Activated CD8-positive, alpha-beta memory T cell treated with anti-CD3 and anti-CD28 coated beads for 1 hour (primary cell): ENCODE measurements at places on chromosomes 5 and 9.

DNA sequence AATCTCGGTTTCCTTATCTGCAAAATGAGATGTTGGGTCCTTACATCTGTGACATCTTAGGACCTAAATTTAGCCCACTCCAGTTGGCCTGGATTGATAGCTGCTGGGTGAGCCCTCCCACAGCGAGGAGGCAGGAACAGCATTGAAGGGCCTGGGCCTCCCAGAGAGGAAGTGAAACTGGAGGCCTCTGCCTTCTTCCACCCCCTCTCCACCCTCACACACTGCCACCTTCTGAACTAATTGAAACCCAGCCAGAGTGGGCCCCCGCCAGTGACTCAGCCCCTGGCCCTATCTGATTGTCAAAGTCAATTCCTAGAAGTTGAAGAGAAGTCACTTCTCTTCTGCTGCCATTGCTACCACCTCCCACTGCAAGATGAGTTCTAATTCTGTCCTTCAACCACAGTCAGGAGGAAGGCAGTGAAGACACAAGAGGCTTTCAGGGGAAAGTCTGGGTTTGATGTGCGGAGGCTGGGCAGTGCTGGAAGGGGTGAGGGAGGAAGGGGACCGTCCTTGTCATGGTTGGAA, 55.2 kb upstream of the NEK6 start:
- no peak for DNase-seq

DNA sequence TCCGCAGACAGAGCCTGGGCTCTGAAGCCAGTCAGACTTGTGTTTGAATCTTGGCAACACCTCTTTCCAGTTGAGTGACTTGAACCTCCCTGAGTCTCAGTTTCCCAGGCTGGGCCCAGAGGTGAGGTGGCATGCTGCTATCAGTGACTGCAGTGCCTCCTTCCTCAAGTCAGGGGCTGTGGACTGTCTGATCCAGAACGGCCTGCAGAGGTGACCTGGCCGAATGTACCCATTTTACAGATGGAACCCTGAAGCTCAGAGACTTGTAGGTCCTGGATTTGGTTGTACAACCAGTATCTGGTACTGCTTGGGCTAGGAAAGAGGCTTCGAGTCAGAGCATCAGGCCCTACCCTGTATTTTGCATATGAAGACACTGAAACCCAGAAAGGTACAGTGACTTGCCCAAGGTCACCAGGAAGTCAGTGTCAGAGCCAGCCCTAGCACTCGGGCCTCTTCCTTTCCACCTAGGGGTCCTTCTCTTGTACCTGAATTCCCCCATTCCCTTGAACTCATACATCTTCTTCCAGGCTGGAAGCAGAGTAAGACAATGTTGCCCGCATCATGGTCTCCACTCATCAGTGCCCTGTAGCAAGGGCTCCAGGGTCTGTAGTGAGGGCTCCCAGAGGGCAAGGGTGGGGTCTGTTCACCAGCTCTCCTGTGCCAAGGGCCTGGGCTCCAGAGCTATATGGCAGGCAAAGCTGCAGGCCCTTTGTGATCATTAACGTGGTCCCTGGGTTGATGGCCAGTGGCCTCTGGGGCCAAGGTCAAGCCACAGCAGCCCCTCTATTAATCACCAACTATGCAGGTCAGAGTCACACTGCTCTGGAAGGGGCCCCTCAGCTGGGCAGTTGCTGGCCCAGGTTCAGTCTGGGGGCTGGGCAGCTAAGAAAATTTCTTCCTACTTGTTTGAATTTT, 28.5 kb downstream of the GSN start:
- DNase-seq, result no peak

- no peak for DNase-seq
Observed at GRCh38 chr9:125745018-125745417, 2.2 kb upstream of the PBX3 start.

DNA sequence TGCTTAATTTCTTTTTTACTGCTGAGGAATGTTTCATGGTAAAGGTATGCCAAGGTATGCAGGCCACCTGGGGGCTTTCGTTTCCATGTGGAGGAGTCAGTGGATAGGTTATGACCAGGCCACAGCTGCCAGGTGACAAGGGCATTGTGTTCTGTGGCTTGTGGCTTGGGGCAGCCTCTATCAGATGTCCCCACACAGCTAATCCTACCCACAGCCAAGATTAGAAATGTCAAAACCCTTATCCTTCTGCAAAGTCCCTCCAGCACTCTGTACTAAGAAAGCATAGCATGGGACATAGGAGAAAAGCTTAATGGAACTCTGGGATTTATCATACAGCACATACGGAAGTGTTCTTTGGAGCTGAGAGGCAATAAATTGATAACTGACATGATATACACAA, 171.2 kb upstream of the S1PR3 start:
- DNase-seq, result no peak

DNA sequence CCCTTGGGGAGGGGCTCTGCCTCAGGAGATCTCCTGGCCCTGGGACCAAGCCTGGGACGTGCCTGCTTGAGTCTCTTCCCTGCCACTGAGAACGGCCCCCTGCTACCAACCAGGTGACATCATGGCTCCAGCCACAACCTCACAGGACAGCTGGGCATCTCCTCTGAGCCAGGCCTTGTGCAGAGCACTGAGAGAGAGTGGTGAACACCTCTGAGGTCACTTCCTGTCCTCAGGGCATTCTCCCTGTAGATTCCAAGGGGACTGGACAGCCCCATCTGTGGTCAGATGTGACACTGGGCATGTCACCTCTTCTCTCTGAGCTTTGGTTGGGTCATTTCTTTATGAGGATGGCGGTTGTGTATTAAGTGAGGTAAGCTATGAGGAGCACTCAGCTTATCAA, 172.0 kb downstream of the MELK start:
- DNase-seq, result no peak

- no peak for DNase-seq
Observed at GRCh38 chr5:10655161-10655971, 91.5 kb downstream of the ANKRD33B start.

GRCh38 chr9:110316261-110317075, 21.2 kb downstream of the TXNDC8 start:
- no peak for DNase-seq

GRCh38 chr5:96655506-96655905, 6.7 kb upstream of the CAST start:
- DNase-seq, result no peak

GRCh38 chr5:61604076-61605025, 272.3 kb downstream of the ZSWIM6 start:
- DNase-seq, result no peak

DNA sequence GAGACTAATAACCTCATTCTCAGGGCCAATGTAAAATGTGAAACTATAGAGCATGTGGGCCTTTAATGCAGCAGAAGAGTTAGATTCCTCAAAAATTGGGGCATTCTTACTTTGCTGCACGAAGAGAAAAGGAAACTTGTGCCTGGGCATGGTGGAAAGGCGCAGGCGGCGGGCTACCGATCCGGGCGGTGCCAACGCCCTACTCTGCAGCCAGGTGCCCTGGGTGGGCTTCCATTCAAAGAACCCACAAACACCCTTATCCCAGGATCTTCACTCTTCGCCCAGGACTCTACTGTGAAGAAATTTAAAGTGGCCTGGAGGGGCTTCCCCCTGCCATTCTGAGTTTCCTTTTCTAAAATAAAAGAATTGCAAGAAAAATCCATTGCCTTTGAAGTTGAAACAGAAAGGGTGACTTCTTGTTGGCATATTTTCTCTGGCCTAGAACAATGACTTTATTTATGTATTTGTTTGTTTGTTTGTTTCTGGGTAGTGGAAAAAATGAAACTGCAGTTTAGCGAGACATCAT, 124.9 kb downstream of the TMEM161B start:
- DNase-seq, result no peak

- no peak for DNase-seq
Observed at GRCh38 chr9:88528080-88528790, 6.7 kb upstream of the NXNL2 start.

- no peak for DNase-seq
Observed at GRCh38 chr5:119515192-119515591, 62.9 kb downstream of the HSD17B4 start.

DNA sequence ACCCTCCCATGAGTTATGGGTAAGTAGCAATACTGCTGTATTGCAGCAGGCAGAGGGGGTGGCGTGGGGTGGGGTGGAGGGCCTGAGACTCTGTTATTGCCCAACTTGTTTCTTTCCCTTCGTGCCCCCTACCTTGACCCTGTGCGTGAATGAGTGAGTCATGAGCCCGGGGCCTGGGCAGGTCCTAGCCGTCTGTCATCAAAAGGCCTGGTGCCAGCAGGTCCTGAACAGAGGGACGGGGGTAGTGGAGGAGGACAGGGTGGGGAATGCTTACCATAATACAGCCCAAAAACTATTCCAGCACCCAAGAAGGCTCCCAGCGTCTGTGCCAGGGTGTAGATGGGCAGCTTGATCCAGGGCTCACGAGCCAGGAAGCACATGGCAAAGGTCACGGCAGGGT, 4.3 kb downstream of the AQP3 start:
- DNase-seq, result no peak

GRCh38 chr5:40401284-40402006, 278.3 kb upstream of the PTGER4 start:
- no peak for DNase-seq

GRCh38 chr9:29319736-29320513, 1746.6 kb upstream of the C9orf72 start:
- DNase-seq, result no peak

DNA sequence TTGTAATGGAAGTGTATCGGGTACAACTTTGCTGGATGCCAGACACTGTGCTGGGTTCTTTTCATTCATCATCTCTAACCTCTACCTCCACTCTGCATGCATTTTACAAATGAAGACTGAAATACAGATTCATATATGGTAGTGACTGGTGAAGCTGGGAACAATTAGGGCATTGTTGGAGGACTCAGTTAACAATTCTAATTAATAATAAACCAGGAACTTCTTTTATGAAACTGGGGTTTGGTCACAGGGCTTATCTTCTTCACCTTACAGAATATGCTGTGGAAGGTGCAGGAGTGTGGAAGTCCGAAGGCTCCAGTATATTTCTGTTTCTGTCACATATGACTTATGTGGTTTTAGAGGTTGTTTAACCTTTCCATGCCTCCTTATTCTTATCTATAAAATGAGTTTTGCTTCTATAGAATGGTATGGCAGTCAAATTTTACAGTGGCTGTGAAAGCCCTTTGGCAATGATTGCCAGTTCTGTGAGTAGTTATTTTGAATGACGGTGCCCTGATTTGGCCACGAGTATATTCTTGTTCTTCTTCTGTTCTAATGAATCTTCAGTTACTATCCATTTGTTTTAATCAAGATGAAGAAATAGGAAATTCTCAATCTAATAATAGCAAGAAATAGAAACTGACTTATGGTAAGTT, 284.7 kb downstream of the GABRB2 start:
- DNase-seq, result no peak

DNA sequence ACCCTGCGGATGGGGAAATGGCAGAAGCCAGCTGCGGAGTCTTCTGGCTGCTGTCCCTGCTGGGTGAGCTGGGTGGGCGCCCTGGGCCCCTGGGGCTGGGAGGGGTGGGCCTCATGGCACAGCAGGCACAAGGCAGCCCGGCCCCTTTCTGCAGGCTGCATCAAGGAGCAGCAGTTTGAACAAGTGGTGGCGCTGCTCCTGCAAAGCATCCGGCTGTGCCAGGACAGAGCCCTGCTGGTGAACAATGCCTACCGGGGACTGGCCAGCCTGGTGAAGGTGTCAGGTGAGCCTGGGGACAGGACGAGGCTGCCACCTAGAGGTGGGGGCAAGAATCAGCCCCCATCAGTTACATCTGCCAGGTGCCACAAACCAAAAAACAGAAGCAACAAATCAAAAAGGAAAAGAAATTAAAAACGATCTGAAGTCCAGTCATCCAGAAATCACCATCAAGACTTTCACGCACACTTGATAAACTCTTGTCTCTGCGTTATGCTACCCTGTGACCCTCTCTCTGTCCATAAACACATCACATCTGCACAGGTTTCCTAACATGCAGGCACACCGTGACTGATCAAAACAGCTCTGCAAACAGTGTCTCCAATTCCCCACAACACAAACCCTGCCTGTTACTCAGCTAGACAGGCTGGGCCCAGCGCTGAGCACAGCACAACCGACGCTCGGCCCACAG, 13.9 kb downstream of the REXO4 start:
- DNase-seq, result peak; percentile 20

- no peak for DNase-seq
Observed at GRCh38 chr9:27431543-27432147, 92.4 kb upstream of the IFNK start.

GRCh38 chr9:114206221-114206789, 51.0 kb downstream of the COL27A1 start:
- no peak for DNase-seq

GRCh38 chr9:109249615-109250014, 71.2 kb downstream of the EPB41L4B start:
- DNase-seq, result no peak

DNA sequence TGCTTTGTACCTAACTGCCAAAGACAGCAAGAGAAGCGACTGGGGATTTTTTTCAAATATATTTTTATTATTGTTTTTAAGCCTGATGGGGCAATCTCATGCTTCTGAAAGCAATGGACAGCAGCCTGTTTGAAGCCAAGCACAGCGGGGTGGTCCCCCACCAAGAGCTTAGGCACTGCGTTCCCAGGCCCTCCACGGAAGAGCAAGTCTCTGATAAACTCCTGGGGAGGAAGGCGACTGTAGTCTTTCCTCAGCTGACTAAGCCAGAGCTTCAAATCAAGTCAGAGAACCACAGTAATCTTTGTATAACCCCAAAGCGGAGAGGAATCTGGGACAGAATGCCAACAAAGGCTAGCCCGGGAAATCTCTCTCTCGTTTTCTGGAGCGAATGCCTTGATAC, 54.4 kb downstream of the ARSB start:
- DNase-seq, result no peak

- DNase-seq, result no peak
Observed at GRCh38 chr5:57442080-57442839, 40.4 kb downstream of the ACTBL2 start.

GRCh38 chr9:104287253-104287878, 193.3 kb downstream of the SMC2 start:
- no peak for DNase-seq

GRCh38 chr5:2311851-2312250, 429.1 kb upstream of the IRX4 start:
- DNase-seq, result no peak

- no peak for DNase-seq
Observed at GRCh38 chr5:83540783-83541182, 69.2 kb downstream of the VCAN start.

GRCh38 chr9:109336409-109336808, 15.6 kb upstream of the EPB41L4B start:
- DNase-seq, result no peak

DNA sequence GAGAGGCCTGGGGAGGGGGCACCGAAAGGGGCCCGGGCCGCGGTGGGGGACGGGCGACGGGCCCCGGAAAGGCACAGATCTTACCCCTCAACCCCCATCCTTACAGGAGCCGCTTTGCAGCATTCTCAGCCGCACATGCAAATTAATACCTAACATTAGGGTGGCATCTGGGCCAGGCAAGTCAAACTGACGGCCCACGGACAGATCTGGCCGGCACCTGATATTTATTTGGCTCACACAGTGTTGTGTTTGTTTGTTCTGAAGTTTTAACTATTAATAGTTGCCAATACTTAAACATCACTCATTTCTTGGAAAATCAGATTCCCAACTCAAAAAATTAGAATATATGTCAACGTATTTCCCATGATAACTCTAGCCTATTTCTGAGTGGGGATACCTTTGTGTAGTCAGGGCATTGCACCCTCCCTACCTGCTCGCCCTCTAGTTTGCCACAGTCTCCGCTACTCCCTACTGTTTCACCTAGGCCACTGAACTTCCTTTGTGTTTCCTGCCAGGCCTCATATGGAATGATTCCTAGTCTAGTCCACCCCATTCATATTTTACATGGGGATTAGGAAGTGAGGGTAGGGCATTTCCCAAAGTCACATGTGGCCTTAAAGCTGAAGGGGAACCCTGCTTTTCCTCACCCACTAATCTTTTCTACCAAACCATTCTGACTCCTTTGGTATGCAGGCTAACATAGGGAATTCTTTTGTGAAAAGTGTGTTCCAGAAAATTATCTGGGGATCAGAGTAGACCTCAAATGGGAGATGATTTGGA, 71.9 kb upstream of the LARP1 start:
- no peak for DNase-seq
